ENCODE measurements at places on chromosomes 7 and 10.

DNA sequence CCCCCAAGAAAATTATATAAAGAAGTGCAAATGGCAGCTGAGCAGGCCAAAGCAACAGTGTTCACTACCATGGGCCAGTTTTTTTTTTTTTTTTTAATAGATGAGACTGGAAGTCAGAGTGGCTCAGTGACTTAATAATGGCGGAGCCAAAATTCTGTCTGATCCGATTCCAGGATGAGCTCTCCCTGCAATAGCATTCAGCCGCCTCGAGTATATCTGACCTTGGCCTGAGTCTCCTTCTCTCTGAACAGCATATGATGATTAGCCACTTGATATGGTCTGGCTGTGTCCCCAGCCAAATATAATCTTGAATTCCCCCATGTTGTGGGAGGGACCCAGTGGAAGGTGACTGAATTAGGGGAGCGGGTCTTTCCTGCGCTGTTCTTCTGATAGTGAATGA is 76.7 kb upstream of the PRLHR start:
- no peak for DNase-seq

GRCh38 chr10:8369666-8370065 is 315.2 kb downstream of the GATA3 start:
- no peak for DNase-seq

GRCh38 chr10:66834802-66835201 is 91.0 kb upstream of the LRRTM3 start:
- no peak for DNase-seq

DNA sequence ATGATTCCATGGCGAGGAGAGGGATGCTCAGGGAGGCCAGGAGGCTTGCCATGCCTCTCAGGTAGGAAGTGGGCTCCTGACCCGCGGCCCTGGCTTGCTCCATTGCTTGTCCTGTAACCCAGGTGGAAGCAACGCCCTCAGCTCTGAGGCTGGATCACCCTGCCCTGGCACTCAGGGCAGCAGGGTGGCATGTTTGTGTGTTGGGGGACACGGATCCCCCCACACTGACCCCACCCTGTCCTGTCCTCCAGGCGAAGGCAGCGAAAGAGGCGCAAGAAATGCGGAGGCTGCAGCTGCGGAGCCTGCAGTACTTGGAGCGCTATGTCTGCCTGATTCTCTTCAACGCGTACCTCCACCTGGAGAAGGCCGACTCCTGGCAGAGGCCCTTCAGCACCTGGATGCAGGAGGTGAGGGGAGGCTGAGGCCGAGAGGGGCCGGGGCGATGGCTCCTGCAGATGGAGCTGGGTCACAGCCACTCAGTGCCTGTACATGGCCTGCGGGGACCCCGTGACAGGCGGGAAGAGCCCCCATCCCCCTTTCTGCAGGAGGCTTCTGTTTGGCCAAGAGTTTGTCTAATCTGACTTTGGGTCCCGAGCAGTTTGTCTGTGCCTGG is 38.3 kb downstream of the PRF1 start:
- no peak for DNase-seq

GRCh38 chr7:123944395-123944794 is 19.4 kb downstream of the SPAM1 start:
- DNase-seq: no peak

- no peak for DNase-seq
Observed at GRCh38 chr7:42893346-42894240, 18.3 kb downstream of the C7orf25 start.

- no peak for DNase-seq
Observed at GRCh38 chr7:28192786-28193585, 12.4 kb upstream of the JAZF1 start.

DNA sequence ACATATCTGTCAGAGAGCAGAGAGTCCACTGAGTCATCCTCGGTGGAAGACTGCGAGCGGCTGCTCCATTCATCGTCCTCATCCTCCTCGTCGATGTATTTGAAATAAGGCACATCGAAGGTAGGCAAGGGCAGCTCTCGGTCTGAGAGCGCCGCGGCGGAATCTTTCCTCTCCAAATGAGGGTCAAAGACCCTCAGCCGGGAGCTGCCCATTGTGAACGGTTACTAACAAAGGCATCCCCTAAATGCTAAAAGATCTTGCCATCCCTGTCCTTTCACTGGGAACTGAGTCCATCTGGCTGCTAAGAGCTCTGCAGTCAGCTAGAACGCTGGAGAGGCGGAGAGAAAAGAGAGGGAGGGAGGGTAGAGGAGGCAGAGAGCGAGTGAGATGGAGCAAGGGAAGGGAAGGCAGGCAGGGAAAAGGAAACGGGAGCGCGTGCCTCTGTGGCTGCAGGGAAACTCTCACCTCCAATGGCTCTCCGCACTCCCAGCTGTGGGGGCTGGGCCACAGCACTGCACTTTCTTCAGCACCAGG is 163.4 kb downstream of the RAPGEF5 start:
- no peak for DNase-seq
